Stimulated activated CD8-positive, alpha-beta memory T cell treated with anti-CD3 and anti-CD28 coated beads, Interleukin-15, amount 100 ng/mL, for 1 hour (primary cell): ENCODE measurements at places on chromosomes 3 and 15.

GRCh38 chr3:138271189-138271794 lies 58.4 kb downstream of the NME9 start:
- DNase-seq = no peak

DNA sequence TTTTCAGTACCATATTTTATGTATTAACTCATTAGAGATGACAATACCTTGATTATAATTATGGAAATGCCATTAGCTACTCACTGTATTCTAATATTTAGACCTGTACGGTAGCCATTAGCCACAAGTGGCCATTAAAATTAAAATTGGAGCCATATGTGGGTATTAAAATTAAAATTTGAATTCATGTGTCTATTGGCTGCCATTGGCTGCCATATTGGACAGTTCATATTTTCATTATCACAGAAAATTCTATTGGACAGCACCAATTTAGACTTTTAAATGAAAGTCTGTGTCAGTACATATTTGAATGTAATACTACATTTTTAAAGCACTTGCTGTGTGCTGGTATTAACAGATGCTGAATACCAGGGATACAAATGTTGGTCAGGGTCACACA lies 3.0 kb downstream of the ATP11B start:
- no peak for DNase-seq

GRCh38 chr15:95659656-95660055 lies 670.8 kb upstream of the NR2F2 start:
- DNase-seq = no peak

GRCh38 chr3:14223595-14223994 lies 45.0 kb downstream of the LSM3 start:
- no peak for DNase-seq

- DNase-seq = no peak
Observed at GRCh38 chr3:42451546-42452230, 41.3 kb upstream of the LYZL4 start.

DNA sequence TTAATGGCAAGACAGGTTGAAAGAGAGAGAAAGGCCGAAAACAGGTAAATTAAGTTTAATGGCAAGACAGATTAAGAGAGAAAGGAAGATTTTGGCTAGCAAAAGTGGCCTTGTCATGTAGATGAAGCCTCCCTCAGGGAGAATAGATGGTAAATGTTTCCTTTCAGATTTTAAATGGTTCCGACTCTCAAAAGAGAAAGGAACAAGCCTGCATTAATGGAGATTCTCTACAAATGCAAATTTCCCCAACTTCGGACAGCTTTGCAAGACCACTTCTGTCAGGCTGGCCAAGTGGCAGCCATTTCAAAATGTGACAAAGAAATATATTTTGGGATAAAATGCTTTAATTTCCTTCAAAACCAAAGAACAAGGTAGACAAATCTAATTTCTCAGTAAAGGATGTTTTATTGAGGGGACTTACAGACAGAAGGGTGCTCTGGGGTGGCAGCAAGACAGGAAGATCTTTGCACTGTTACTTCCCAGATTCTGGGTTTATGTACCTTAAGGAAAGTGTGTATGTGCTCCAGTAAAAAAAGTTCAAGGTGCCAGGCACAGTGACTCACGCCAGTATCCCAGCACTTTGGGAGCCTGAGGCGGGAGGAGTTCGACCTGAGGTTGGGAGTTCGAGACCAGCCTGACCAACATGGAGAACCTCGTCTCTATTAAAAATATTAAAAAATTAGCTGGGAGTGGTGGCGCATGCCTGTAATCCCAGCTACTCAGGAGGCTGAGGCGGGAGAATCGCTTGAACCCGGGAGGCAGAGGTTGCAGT lies 626.3 kb upstream of the NAALADL2 start:
- no peak for DNase-seq

DNA sequence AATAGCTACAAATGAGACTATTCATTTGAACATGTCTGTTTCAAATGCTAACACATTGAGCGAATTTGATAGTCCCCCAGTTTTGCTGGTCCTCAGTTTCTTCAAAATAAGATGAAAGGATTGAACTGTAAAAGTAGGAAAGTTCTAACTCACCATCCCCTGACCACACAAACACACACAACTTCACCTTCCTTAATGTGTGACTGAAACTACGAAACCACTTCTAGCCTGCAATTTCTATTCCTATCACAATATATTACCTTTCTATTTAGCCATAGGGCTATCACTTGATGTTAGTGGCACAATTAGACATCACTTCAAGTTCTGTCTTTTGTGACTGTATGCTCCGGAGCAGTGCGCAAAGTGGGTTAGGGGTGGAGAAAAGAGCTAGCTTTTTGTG lies 14.9 kb downstream of the BTLA start:
- no peak for DNase-seq
